ENCODE measurements at places on chromosomes 7 and 10.
A peak's percentile ranks its signal among the peaks of the same experiment; 100 is the strongest.

DNA sequence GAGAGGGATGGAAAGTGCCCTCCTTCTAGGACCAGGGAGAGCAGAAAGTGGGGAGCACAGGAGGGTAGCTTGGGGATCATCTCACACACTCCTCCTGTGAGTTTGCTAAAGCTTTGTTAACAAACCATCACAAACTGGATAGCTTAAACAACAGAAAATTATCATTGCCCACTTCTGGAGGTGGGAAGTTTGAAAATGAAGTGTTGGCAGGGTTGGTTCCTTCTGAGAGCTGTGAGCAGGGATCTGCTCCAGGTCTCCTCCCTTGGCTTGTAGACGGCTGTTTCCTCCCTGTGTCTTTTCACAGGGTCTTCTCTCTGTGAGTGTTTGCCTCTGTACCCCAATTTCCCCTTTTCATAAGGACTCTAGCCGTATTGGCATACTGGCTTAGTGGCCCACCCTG lies 32.0 kb upstream of the CXCL12 start:
- DNase-seq: no peak

DNA sequence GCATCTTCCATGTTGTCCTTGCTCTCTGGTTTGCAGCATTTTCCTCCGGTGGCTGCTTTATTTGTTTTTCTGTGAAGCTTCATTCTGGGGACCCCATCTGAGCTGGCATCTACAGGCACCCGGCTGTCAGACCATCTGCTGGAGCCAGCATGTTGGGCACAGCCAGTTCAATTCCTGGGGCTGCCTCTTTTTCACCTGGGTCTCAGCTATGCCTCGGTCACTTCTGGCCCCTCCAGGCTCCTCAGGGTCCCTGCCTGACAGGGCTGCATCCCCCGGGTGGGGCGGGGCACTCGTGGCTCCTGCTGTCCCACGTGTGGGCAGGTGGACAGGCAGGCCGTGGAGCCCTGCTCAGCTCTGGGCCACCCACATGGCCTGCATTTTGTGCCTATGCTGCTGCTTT lies 8.1 kb downstream of the SCART1 start:
- DNase-seq: no peak

- peak; percentile 83 for DNase-seq
Measured at GRCh38 chr10:80453842-80454512, at the start of gene TSPAN14. Gene TSPAN14, plus strand, starts transcription at chr10:80454310. Its CDS starts 34,924 bp downstream, at chr10:80489234.

GRCh38 chr7:54857294-54857693 lies 98.3 kb upstream of the SEC61G start:
- no peak for DNase-seq

- no peak for DNase-seq
Measured at GRCh38 chr7:107953924-107954303, 49.0 kb downstream of the LAMB1 start.

DNA sequence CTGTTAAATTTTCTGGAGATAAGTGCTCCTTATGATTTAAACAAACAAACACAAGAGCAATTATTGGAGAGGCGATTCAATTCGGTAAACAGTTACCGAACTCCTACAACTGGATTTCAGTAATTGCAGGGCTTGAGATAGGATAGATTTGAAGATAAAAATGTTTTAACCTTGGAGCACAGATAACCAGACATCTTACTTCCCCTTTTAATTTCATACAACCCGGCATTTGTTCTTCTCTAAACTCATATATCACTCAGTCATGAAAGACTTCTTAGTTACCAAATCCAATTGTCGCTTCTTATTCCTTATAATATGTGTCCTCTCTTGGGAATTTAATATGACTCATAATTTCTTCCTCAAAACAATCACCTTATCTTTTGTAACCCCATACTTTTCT lies 235.9 kb upstream of the CSTF2T start:
- no peak for DNase-seq

DNA sequence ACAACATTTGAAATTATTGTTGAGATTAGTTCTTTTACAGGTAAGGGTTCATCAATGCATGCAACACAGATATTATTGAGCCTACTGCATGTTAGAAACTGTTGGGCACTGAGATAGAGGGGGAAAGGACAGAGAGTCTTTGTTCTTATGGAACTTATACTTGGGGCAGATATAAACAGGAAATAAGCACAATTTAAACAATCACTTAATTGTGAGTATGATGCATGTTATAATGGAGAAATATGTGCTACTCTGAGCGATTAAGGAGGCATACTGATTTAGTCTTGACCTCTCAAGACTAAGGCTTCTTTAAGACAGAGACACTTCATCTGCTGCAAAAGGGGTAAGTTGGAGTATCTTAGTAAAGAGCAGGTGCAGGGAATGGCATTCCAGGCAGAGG lies 593.3 kb downstream of the CCSER2 start:
- no peak for DNase-seq

DNA sequence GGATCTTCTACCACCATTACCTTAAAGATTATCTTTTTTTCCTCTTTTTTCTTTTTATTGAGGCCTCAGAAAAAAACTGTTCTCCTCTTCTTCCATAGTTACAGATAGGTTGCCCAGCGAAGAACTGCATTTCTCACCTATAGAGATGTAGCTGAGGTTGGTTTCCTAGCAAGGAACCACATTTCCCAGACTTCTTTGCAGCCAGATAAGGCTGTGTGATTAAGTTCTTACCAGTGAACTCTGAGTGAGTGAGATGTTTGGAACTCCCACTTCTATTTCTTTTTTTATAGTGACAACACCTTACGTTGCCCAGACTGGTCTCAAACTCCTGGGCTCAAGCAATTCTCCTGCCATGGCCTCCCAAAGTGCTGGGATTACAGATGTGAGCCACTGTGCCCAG lies 5.9 kb upstream of the MCMBP start:
- DNase-seq: no peak
